ENCODE measurements at places on chromosomes 16 and 17. TPM values are rescaled to one million over a fixed set of nuclear protein-coding genes. Genes with fewer than 3 reads are reported as not detected.
A peak's percentile ranks its signal among the peaks of the same experiment; 100 is the strongest.

- DNase-seq: peak; percentile 22
Observed at GRCh38 chr16:1481906-1482835, 6.6 kb downstream of the PTX4 start.

DNA sequence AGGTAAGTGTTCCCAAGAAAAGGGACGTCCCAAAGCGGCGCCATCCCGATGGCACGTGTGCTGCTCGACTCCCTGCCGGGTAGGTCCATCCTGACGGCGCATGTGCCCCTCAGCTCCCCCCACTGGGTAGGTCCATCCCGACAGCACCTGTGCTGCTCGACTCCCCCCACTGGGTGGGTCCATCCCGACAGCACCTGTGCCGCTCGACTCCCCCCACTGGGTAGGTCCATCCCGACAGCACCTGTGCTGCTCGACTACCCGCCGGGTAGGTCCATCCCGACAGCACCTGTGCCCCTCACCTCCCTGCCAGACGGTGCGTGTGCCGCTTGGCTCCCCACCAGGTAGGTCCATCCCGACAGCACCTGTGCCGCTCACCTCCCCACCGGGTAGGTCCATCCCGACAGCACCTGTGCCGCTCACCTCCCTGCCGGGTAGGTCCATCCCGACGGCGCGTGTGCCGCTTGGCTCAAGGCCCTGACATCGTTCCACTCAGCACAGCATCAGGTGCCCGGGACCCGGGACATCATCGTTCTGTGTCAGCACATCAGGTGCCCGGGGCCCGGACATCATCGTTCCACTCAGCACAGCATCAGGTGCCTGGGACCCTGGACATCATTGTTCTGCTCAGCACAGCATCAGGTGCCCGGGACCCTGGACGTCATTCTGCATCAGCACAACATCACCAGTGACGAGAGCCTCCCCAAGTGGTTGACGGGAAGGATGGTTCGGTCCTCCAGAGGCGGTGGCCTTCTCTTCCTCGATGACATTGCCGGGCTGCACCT is 5.7 kb upstream of the FN3K start:
- no peak for DNase-seq

DNA sequence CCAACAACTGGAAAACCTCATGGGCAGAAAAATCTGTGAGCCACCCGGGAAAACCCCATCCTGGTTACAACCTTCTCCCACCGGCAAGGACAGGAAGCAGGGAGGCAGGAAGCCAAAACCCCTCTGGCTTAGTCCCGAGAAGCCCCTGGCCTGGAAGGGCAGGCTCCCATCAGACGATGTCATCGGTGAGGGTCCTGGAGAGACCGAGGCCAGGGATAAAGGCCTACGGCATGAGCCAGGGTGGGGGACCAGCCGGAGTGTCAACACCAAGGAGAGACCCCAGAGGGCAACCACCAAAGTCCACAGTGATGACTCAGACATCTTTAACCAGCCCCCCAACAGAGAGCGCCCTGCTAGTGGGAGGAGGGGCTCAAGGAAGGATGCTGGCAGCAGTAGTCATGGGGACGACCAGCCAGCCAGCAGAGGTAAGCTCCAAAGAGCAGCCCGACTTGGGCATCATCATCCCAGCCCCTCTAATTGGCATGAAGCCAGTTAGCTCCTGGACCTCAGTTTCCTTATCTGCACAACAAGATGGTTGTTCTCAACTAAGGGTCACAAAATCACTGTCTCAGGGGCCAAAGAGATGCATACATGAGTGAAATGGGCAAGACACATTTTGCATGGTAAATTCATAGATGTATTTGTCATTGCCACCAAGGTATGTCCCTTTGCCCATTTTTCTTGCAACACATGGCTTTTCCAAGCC is 190.7 kb downstream of the KATNIP start:
- no peak for DNase-seq

Gene ASGR1
- not detected for total RNA-seq

GRCh38 chr17:40614431-40615067 is 33.1 kb downstream of the SMARCE1 start:
- no peak for DNase-seq

DNA sequence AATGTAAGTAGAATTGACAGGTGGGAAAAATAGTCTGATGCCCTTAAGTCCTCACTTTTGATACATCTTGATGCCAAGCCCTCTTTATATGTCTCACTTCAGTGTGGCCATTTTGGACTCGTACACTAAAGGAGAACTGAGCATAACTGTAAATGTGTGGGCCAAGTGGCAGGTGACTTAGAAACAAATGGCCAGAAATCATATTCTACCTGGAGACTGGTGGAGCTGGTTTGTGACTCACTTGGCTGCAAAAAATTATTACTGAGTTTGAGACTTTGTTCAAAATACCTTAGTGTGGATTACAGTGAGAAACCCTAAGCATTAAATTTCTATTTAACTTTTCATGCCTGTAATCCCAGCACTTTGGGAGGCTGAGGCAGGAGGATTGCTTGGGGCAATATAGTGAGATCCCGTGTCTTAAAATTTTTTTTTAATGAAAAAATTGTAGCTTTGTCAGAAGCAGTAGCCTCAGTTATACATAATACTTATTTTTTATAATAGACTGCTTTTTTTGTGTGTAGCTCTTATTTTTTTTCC is 5.0 kb downstream of the HAPSTR1 start:
- no peak for DNase-seq

DNA sequence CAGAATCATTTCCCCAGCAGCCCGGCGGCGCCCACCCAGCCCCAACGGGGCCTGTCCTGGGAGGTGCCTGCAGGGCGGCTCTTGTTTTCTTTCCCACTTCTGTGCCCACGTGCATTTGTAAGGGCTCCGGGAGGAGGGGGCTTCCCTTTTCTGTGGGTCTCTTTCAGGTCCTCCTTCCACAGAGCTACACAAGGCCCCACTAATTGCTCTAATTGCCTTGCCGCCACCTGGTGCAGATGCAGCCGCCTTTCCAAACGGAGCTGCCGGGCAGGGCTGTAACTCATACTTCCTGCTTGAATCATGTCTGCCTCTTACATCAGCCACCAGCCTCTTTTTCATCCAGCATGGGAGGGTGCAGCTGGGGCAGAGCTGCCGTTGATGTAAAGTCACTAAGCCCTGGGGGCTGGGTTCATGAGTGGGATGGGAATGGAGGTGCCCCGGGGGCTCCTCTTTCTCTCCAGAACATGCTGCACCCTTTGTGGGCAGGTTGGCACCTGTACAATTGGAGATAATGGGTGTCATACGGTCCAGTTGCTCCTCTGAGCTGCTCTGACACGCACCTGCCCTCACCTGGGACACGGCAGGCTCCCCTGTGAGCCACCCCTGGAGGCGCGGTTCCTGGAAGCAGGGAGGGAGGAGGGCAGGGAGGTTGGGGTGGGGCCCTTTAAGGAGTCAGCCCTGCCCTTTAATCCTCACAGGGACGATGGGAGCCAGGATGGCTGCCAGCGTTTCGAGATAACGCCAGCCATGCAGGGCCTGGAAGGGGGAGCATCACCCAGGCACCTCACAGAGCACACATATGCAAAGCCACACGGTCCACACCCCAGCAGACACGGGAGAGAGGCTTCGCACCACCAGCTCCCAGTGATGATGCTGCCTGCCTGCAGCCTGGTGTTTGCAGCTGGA is 41.1 kb upstream of the KLHDC4 start:
- DNase-seq: peak; percentile 94

DNA sequence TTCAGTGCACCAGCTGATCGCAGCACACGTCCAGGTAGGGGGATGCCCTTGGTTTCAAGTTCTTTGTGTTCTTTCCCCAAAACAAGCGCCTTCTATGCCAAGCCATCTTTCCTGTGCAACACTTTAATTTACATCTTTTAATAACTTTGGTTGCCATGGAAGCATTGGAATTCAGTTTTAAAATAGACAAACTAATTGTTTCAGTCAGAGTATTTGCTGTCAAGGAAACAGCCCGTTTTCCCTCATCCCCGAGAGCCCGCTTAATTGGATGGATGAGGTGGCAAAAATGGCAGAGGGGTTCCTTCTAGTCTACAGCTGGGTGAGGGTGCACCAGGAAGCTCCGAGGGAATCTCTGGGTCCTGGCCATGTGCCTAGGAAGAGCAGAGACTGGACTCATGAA is 793.7 kb upstream of the EEF2KMT start:
- no peak for DNase-seq

DNA sequence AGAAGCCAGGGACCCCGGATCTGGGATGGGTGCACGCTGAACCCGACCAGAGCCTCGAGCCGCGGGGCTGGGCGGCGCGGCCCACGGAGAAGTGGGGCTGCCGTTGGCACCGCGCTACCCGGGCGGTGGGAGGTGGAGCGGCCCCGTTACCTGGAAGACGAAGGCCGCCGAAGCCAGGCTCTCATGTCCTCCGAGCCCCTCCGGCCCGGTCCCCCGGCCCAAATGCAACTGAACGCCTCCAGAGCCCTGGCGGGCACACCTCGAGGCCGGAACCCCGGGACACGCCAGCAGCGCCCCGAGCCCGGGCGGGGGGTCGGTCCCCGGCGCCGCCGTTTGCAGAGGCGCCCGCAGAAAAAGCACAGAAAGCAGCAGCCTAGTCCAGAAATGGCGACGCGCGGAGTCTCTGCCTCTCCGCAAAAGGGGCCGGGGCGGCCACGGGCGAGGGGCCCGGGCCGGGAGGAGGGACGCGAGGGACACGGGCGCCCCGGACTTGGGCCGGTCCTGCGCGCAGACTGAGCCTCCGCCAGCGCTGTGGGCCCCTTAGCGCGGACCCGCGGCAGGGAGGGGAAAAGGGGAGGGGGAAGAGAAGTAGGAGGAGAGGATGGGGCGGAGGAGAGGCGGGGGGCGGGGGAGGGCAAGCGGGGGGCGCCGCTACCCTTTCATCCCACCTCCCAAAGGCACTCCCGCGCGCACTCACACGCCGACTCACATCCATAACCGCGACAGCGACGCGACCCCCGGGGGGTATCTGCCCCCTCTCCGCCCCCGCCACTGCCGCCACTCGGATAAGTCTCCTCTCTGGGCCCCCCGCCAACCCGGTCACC is 1.4 kb downstream of the AXIN2 start:
- DNase-seq: peak; percentile 40

DNA sequence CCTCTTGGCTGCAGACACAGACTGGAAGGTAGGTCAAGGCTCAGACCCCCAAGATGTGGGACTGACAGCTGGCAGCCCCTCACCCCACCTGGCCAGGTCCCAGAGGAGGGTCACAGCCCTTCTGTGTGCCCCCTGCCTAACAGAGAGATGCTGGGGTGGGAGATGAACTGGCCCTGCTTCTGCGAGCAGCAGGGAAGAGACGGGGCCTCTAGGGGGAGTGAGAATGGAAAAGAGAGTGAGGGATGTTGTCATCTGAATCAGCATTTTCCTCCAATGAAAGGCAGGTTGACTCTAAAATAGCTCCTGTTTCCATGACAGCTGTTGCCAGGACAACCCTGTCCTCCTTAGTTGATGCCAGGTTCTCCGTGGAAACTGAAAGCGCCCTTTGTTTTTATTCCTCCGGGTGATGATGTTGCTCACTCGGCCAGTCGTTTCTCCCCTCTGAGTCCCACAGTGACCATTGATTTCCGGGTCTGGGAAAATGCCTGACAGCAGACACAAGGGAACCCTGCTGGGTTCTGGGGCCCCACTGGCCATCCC is 4.9 kb upstream of the NDRG4 start:
- DNase-seq: peak; percentile 88

DNA sequence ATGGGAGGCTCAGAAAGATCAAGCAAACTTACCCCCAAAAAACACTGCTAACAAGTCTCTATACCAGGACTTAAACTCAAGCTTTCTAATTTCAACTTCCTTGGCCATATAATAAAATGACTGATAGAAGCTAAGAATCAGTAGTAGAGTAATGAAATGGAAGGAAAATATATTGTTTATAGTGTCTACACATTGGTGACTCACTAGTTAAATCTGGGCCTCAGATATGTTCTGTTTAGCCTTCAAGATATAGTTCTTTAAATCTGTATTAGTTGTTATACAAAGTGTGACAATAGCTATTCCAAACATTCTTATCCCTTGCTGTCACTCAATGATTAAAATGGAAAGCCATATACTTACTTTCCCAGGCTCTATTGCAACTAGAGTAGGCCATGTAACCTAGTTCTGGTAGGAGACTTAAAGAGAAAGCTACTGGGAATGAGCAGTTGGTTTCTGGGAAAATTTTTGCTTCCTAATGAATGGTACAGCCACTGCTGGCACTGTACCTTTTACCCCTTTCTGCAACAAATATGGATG is 18.3 kb downstream of the SSH2 start:
- DNase-seq: no peak

- DNase-seq: no peak
Observed at GRCh38 chr17:74739227-74739831, 2.3 kb downstream of the RAB37 start.

Gene CTF1
- total RNA-seq: 4.8 TPM

DNA sequence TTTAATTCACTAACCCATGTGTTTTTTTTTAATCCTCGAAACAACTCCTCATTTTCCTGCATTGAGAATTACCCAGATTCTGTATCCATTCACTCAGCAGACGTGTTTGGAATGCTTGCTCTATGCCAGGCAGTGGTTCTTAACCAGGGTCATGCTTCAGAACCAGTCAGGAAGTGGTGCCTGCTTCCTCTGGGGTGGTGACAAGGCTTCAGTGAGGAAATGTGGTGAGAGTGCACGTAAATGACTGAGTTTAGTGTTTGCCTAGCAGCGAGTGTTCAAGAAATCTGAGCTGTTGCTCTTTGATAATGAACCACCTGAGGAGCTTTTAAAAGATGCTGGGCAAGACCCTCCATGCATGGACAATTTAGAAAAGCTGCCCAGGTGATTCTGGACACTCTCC is 9.9 kb downstream of the ZFP90 start:
- no peak for DNase-seq

DNA sequence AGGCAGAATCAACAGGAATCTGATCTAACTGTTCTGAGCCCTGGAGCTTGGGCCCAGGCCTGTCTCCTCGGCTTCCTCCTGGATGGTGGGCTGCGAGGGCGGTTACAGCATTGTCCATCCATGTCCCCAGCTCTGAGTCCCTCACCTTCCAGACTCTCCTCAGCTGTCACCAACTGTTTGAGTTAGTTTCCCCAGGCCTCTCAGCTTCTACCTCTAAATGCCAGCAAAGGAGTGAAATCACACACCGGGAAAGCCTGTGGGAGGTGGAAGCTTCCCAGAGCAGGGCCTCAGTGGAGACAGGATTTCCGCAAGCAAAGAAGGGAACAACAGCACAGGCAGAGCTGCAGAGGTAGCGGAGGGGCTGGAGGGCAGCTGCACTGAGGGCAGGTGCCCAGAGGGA is 9.4 kb upstream of the PRPSAP2 start:
- DNase-seq: no peak

Gene DNAI2
- total RNA-seq: not detected

GRCh38 chr17:61488878-61489718 is 36.9 kb downstream of the TBX4 start:
- no peak for DNase-seq

GRCh38 chr16:2775765-2776499 is 1.1 kb downstream of the ELOB start:
- DNase-seq: peak; percentile 44

Gene YPEL3
- 62.6 TPM for total RNA-seq

Gene DNAAF8
- total RNA-seq: 0.25 TPM

DNA sequence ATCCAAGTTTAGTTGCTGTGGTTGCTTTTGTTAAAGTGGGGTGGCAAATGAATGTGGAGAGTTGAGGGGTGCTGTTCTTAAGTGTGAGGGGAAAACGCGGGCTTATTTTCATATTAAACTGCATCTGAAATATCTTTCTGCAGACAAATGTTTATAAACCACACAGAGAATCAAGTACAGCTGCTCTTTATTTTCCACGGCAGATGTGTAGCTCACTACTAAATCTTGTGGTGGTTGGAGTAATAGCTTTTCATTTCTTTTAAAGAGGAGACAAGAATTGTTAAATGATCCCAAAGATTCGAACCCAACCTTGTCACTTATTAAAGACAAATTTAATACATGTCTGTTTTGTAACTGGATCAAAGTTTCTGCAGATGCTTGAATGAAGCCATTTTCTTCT is 2.1 kb downstream of the CLTC start:
- peak; percentile 48 for DNase-seq

Gene FBXO39
- 1.1 TPM for total RNA-seq

- DNase-seq: peak; percentile 56
Observed at GRCh38 chr16:30407804-30408534, 563 bp downstream of the ZNF771 start.

Data from GM23248 (cell line).